ENCODE measurements at places on chromosomes 5 and 9.

DNA sequence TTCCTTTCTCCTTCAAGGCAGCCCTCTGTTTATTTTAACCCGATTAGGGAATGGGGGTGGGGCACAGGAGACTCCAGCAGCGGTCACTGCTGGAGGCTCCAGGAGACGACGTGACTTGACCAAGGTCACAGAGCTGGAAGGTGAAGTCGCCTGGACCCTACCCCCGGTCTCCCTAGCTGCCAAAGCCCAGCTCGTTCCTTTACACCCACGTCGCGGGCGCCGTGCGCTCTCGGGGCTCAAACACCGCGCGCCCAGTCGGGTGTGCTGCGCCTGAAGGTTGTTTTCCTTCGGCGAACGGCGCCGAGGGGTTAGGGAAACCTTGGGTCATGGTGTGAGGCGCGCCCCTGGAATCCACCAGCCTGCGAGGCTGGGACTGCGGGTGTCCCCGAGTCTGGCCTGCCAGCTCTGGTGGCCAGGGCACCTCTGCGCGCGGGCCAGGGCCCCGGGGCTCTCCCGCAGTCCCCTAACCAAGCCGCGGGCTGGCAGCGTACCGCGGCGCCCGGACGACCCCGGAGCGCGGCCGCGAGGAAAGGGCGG, 747 bp upstream of the UNC5A start:
- H3K27me3 ChIP-seq = no peaks in the 10 kb centered on the region
- H3K4me3 ChIP-seq = peak overlapping the region; percentile 42

DNA sequence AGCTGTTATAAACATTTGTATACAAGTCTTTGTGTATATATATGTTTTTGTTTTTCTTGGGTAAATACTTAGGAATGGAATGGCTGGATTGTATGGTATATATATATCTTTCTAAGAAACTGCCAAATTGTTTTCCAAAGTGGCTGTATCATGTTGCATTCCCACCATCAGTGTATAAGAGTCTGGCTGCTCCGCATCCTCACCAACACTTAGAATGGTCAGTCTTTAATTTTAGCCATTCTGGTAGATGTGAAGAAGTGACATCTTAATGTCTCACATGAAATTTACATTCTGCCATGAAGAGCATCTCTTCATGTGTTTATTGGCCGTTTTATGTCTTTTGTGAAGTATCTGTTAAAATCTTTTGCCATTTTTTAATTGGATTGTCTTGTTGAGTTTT, 31.9 kb downstream of the GALNT10 start:
- H3K27me3 ChIP-seq = no peaks in the 10 kb centered on the region
- no peaks in the 10 kb centered on the region for H3K4me1 ChIP-seq
- no peak for DNase-seq
- H3K36me3 ChIP-seq = no peaks in the 10 kb centered on the region
- H3K4me3 ChIP-seq = no peak overlapping the region

- peaks cover 41% of the 10 kb centered on the region for H3K27me3 ChIP-seq
- no peak overlapping the region for H3K27ac ChIP-seq
- no peak overlapping the region for H3K4me3 ChIP-seq
- DNase-seq = no peak
- no peaks in the 10 kb centered on the region for H3K36me3 ChIP-seq
- H3K4me1 ChIP-seq = peaks cover 28% of the 10 kb centered on the region
Measured at GRCh38 chr5:88687373-88687911, 195.5 kb downstream of the MEF2C start.

DNA sequence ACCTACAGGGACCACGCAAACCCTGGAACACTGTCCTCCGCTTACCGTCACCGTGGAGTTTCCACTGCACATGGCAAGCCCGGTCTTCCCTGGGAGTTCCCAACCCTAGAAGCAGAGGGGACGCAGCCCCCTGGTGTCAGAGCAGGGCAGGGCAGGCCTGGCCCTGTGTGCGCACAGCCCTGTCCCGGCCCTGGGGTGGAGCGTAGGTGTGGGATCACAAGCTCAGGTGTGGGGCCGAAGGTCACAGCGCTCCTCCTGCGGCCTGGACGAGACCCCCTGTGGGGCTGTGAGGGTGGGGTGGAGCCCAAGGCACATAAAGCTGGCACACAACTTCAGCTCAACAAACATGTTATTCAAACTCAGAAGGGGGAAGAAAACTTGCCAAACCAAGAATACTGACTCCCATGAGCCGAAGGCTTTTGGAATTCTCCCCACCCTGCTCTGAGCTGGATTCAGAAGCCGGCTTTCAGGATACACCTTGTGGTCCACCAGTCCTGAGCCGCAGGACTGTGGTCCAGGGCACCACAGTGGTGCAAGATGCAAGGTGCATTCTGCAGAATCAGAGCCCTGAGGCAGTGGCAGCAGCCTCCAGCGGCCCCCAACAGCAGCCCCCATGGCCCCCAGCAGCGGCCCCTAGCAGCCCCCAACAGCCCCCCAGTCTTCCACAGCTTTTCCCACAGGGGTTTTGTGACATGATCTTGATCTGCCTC, 11.8 kb upstream of the EXOC3 start:
- H3K4me1 ChIP-seq = peaks cover 16% of the 10 kb centered on the region
- no peak overlapping the region for H3K27ac ChIP-seq
- no peaks in the 10 kb centered on the region for H3K36me3 ChIP-seq
- no peak for DNase-seq

DNA sequence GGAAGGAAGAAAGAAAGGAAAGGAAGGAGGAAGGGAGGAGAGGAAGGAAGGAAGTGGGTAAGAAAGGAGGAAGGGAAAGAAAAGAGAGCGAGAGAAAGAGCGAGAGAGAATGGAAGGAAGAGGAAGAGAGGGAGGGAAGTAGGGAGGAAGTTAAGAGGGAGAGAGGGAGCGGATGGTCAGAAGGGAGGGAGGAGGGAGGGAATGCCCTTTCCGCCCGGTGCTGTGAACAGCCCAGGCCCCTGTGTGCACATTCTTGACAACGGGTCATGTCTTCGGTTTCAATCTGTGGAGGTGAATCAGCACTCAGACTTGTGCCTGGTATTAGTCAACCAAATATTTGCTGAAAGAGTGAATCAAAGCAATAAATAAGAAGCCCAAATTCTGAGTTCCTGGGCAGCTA, 39.2 kb downstream of the PRUNE2 start:
- H3K4me3 ChIP-seq = no peak overlapping the region
- no peaks in the 10 kb centered on the region for H3K27me3 ChIP-seq
- no peaks in the 10 kb centered on the region for H3K36me3 ChIP-seq
- no peak overlapping the region for H3K27ac ChIP-seq
- no peaks in the 10 kb centered on the region for H3K4me1 ChIP-seq
- no peak for DNase-seq

DNA sequence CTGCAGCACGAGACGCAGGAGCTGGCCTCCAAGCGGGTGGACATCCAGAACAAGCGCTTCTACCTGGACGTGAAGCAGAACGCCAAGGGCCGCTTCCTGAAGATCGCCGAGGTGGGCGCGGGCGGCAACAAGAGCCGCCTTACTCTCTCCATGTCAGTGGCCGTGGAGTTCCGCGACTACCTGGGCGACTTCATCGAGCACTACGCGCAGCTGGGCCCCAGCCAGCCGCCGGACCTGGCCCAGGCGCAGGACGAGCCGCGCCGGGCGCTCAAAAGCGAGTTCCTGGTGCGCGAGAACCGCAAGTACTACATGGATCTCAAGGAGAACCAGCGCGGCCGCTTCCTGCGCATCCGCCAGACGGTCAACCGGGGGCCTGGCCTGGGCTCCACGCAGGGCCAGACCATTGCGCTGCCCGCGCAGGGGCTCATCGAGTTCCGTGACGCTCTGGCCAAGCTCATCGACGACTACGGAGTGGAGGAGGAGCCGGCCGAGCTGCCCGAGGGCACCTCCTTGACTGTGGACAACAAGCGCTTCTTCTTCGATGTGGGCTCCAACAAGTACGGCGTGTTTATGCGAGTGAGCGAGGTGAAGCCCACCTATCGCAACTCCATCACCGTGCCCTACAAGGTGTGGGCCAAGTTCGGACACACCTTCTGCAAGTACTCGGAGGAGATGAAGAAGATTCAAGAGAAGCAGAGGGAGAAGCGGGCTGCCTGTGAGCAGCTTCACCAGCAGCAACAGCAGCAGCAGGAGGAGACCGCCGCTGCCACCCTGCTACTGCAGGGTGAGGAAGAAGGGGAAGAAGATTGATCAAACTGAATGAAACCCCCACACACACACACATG, 654 bp downstream of the PURA start:
- H3K4me1 ChIP-seq = peaks cover 67% of the 10 kb centered on the region
- H3K36me3 ChIP-seq = no peaks in the 10 kb centered on the region
- peak overlapping the region; percentile 95 for H3K27ac ChIP-seq
- peak overlapping the region; percentile 70 for H3K4me3 ChIP-seq
- H3K27me3 ChIP-seq = no peaks in the 10 kb centered on the region

- no peak overlapping the region for H3K27ac ChIP-seq
- H3K36me3 ChIP-seq = no peaks in the 10 kb centered on the region
- peaks cover 27% of the 10 kb centered on the region for H3K4me1 ChIP-seq
Measured at GRCh38 chr9:86798966-86799365, 148.3 kb downstream of the GAS1 start.

DNA sequence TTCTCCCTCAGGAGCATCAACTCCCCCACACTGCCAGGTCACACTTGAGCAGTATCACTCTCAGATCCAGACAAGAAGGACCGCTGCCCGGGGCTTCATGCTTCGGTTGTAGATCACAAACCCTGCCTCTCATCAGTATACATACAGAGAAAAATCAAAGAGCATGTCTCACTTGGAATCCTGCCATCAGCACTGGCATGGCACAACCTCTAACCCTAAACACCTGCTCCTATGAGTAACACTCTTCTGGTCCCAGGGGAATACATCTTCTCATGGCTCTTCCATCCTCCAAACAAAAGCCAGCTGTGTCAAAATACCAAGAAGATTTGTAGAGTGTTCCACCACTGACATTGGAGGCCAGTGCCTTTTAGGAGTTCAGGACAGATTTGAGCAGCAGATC, 84.8 kb upstream of the MIER3 start:
- H3K4me3 ChIP-seq = no peak overlapping the region
- no peaks in the 10 kb centered on the region for H3K4me1 ChIP-seq
- H3K27me3 ChIP-seq = no peaks in the 10 kb centered on the region
- H3K27ac ChIP-seq = no peak overlapping the region
- H3K36me3 ChIP-seq = no peaks in the 10 kb centered on the region

All from vagina (tissue), 2 donors.